ENCODE measurements at places on chromosomes 11 and 22.

DNA sequence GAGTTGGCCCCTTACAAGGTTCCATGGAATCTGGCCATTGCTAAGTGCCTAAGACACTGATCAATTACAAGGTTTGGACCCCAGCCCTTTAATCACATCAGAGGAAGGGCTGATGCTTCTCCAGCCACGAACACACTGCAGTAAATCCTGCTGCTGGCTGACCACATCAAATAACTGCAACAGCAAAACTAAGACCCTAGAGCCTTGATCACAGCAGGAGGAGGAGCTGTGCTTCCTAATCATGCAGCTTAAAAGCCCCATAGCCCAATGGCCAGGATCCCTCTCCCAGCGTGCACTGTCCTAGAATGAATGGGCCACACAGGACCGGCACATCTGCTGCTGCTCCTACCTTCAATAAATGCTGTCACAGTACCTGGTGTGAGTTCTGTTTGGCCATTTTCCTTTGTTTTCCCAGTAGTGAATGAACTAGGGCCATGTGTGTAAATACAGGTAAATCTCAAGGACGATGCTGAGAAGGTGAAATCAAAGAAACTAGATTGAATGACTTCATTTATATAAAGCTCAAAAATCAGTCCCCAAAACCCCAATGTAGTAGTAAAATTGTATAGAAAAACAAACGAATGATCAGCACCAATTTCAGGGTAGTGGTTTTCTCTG lies 12.7 kb downstream of the ZP1 start:
- DNase-seq = no peak

DNA sequence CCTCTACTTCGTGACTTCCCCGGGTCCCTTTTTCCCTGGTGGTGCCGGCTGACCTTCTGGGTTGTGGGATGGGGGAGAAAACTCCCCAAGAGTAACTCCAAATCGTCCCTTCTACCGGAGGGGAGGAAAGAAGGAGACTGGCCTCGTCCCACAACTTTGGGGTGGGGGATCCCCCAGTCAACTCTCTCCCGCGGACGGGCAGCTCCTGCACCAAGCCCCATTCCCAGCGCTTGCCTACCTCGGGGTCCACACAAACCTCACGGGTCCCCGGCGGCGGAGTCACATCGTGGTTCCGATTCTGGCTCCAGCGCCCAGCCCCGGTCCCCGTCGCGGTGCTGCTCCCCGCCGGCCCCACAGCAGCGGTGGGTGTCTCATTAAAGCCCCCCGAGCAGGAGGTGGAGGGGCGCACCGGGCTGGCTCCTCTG lies 317 bp downstream of the BDNF start:
- DNase-seq = no peak

- DNase-seq = no peak
Observed at GRCh38 chr22:45324311-45324711, 14.6 kb downstream of the FAM118A start.

GRCh38 chr11:117796872-117797529 lies at the start of gene DSCAML1:
DSCAML1 (minus strand) TSS chr11:117797216; CDS start chr11:117797079, 137 bp downstream.
- no peak for DNase-seq

DNA sequence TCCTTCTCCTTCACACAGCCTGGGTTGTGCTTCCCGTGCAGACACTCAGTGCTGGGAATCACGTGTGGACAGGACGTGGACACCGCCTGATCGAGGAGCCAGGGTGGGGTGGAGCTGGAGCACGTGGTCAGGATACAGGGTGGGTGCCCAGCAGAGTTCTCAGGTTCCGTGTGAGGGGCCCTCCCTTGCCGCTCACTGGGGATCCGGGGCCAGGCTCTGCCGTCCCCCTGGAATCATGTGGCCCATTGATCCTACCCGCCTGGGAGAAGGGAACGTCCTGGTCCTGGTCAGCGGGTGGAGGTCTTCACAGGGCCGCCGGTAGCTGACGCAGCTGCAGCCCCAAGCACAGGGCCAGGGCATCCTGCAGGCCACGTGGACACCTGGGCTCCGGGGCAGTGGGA lies 397.7 kb downstream of the TBC1D22A start:
- DNase-seq = no peak

DNA sequence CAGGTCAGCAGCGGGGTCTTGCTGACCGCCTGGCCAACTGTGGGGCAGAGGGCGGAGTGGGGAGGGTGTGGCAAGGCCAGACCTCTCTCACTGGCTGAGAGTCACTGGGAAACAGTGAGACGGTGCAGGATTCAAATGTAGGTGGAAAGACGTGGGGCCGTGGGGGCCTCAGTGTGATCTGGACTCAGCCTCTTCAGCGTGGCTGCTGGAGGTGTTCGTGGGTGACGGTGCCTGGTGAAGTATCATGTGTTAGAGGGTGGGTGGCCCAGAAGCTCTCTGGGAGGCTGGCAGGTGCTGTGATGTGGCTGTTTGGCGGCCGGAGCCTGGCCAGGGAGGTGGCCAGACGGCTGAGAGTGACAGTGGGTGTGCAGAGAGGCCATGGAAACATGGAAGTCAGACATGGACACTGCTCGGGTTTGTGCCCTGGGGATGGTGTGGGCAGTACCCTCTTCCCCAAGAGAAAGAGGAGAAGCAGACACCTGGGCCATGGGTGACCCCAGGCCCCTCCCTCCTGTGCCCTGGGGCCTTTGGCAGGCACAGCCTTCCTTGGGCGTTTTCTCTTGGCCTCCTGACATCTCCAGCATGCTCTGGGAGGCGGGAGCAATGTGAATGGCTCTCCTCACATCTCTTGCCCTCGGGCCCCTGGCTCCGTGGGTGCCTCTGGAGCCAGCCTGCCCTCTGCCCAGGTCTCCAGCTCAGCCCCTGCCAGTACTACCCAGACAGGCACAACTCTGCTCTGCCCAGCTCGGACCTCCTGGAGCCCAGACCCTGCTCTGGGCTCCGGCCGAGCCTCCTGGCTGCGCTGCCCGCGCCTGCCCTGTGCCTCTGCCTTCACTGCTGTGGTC lies 10.1 kb upstream of the ACR start:
- no peak for DNase-seq

- DNase-seq = no peak
Observed at GRCh38 chr11:13235895-13236294, 41.7 kb upstream of the BMAL1 start.

DNA sequence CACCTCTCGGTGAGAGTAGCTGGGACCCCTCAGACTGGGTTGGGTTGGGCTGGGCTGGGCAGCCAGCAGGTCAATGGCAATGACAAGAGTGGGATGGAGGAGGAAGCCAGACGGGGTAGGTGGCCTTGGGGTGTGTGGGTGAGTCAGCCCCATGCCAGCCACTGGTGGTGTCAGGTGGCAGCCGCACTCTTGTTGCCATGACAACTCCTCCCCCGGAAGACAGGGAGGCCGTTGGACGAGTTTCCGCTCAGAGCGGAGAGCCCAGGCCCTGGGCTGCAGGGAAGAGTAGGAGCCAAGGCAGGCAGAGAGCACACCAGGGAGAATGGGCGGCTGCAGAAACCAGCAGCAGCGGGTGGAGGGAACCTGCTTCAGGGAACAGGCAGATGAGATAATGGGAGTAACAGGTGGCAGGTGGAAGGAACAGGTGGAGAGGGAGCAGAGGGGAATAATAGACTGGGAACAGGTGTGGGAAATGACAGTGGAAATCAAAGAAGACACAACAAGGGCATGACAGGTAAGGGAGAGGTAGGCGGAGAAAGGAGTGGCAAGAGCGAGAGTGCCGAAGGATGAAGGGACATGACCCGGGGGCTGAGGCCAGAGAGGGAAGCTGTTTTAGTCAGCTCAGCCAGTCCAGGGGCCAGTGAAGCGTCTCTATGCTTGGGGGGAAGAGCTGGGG lies 8.7 kb downstream of the SPTBN2 start:
- no peak for DNase-seq

DNA sequence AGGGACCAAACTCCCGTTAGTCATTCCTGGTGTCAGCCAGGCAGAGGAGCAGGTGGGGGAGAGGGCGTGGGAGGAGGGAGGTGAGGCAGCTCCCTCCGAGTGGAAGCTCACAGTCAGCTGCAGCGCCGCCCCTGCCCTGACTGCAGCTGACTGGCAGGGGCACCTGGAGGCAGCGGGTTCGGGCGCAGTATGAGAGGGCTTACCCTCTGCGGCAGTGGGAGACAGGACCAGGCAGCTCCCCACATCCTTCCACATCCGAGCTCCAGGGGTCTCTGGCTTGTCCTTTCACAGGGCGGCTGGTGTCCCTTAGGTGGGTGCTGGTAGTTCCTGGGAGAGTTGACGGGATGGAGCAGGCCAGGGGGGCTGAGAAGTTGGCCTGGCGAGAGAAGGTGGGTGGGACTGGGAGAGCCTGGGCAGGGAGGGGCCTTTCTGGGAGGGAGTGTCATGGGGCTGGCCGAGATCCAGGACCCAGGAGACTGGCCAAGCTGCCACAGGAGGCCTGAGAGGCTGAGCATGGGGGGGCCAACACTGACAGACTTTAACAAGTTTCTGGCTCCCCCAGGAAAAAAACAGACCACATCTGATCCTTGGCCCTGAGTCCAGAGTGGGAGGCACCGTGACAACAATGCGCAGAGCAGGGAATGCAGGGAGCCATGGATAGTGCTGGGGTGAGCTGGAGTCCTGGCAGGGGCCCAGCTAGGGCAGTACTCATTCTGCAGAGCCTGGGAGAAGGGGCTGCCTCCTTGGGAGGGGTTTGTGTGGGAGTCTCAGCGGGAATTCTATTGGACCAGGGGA lies 4.9 kb downstream of the ADORA2A start:
- peak; percentile 20 for DNase-seq

GRCh38 chr11:17707830-17708229 lies 11.5 kb upstream of the MYOD1 start:
- DNase-seq = no peak

GRCh38 chr11:44400431-44400830 lies 90.5 kb upstream of the ALX4 start:
- DNase-seq = no peak

DNA sequence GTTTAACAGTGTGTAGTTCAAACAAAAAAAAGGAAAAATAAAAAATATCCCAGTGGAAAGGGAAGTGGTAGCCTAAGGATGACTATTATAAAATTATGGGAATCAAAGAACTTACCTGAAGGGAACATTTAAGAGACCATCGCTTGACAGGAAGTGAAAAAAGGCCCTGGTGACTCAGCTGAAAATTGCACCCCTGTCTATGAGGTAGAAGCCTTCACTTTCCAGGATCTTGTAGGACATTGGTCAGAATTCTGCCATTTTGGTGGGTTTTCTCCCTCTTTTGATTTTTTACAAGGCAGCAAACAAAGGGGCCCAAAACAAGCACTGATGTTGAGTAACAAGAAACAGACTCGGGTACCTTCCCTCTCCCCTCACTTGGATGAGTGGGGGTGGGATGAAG lies 15.6 kb downstream of the DDX17 start:
- no peak for DNase-seq

DNA sequence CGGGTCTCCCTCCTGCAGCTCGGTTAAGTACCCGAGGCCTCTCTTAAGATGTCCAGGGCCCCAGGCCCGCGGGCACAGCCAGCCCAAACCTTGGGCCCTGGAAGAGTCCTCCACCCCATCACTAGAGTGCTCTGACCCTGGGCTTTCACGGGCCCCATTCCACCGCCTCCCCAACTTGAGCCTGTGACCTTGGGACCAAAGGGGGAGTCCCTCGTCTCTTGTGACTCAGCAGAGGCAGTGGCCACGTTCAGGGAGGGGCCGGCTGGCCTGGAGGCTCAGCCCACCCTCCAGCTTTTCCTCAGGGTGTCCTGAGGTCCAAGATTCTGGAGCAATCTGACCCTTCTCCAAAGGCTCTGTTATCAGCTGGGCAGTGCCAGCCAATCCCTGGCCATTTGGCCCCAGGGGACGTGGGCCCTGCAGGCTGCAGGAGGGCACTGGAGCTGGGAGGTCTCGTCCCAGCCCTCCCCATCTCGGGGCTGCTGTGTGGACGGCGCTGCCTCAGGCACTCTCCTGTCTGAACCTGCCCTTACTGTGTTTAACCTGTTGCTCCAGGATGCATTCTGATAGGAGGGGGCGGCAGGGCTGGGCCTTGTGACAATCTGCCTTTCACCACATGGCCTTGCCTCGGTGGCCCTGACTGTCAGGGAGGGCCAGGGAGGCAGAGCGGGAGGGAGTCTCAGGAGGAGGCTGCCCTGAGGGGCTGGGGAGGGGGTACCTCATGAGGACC lies 25.0 kb downstream of the FADS3 start:
- DNase-seq = no peak

DNA sequence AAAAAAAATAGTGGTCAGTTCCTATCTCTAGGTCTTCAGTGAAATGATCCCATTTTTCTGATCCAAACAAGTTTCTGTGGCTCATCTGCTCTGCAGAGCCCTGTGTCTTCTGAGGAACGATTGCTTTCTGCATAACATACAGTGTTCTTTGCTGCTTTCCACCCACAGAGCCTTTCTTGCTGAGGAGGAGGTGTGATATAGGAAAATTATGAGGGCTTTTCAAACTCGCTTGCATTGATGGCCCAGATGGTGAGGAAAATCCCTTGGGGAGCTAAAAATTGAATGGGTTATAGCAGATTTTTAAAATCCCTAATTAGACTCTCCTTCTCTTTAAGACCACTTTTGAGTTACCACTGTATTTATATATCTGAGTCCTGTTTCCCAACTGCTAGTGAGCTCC lies 31.3 kb downstream of the JAM3 start:
- no peak for DNase-seq

DNA sequence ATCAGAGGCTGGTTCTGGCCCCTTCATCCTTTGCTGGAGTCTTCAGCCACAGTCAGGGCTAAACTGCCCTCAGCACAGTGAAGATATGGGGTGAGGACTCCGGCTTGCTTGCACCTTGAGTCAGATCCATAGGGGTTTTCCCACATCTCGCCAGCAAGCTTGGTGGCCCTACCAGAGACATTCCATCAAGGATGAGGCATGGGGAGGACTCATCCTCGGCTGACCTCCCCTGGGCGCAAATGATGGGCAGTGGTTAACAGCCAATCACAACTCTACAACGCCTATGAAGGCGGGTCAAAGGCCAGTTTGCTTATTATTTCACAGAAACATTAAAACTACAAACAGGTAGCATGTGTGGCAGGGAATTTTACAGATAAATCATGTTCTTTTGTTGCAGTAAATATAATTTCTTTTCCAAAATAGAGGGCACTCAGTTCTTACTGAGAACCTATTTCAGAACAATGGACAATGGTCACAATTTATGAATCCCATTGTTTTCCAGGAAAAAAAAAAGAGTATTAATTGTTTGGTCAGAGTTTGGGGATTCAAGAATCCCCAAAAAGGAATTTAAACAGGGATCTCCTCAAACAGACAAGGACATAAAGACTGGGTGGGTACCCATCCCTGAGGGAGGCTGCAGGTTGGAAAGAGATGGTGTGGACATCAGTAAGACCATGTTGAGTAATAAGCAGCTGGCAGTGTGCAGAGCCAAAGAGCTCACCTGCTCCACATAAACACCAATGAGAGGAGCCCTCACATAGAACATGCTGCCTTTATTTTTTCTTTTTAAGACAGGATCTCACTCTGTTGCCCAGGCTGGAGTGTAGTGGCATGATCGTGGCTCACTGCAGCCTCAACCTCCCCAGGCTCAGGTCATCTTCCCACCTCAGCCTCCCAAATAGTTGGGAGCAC lies 14.8 kb downstream of the PLAAT3 start:
- no peak for DNase-seq
